ENCODE measurements at places on chromosomes 1 and 21.

GRCh38 chr1:41892301-41892781 is 26.4 kb downstream of the HIVEP3 start:
- DNase-seq = no peak

DNA sequence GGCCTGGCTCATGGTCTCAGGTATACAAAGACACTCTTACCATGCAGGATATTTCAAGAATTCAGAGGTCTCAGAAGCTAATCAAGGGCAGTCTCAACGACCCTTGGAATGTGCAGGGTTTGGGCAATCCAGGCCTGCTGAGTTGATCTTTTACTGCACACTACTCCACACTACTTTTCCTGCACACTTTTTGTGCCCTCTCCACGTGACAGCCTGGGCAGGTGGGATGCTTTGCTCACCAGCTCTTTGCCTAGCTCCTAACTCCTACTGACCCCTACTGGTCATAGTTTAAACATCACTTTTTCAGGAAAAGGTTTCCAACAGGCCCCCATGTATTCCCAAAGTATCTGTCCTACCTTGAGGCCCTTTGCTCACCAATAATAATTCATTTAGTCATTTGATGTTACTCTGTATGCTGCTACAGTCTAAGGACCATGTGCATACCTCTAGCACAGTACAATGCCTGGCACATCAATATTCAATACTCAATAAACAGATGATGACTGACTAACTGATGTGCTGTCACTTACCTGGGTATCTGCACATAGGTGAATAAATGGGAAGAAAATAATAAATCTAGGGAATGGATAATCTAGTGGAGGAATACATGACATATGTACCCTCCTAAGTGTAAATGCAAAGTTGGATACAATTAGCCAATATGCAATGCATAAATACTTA is 9.6 kb downstream of the DUSP23 start:
- no peak for DNase-seq

DNA sequence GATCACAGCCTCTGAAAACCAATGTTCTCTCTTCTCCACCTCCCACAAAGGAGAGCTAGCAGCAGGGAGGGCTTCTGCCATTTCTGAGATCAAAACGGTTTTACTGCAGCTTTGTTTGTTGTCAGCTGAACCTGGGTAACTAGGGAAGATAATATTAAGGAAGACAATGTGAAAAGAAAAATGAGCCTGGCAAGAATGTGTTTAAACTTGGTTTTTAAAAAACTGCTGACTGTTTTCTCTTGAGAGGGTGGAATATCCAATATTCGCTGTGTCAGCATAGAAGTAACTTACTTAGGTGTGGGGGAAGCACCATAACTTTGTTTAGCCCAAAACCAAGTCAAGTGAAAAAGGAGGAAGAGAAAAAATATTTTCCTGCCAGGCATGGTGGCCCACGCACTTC is 35.8 kb upstream of the TDRD10 start:
- no peak for DNase-seq

DNA sequence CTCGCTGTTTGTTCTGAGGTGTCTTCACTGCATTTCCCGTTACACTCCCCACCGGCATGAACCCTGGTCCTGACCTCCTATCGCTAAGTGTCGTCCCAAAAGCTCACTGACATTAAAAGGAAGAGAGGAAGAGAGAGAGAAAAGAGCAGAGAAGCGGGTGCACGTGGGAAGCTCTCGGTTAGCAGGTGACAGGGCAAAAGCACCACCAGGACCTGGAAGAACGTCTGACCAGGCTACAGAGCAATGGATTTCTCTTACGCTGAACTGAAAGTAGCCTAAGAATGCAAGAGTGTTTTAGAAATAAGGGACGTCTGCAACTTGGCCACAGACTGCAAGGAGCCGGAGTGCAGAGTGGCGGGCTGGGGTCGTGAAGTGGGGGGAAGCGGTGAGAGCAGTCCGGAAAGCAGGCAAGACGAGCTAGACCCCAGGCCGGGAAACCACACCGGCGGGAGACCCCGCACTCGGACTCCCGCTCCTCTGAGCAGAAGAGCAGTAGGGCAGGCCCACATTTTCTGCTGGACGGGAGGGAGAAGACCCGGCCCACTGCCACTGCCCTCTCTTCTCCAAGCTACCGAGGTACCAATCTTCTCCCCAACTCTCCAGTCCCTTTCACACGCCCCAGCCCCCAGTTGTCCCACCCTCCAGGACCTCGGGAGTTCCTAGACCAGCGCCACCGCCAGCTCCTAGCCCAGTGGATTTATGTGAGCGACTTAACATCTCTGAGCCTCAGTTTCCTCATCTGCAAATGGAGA is 8.3 kb upstream of the MPZL1 start:
- peak; percentile 14 for DNase-seq

DNA sequence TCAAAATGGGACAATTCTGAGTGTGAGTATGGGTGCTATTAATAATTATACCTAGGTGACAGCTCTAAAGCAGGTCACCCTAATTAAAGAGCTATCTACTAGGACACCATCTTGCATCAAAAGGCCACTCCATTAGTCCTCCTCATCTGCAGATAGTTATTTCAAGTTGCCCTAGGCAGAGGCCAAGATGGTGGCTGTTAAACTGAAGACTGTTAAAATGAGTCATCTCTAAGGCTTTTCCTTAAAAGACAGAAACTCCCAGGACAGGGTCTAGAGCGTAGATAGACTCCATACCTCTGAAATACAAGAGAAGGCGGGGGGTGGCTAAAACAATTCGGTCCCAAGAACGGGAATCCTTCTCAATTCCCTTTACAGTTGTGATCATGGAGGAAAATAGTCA is 4.5 kb upstream of the ZNF697 start:
- no peak for DNase-seq

GRCh38 chr1:218347336-218347722 is 2.2 kb downstream of the TGFB2 start:
- no peak for DNase-seq

DNA sequence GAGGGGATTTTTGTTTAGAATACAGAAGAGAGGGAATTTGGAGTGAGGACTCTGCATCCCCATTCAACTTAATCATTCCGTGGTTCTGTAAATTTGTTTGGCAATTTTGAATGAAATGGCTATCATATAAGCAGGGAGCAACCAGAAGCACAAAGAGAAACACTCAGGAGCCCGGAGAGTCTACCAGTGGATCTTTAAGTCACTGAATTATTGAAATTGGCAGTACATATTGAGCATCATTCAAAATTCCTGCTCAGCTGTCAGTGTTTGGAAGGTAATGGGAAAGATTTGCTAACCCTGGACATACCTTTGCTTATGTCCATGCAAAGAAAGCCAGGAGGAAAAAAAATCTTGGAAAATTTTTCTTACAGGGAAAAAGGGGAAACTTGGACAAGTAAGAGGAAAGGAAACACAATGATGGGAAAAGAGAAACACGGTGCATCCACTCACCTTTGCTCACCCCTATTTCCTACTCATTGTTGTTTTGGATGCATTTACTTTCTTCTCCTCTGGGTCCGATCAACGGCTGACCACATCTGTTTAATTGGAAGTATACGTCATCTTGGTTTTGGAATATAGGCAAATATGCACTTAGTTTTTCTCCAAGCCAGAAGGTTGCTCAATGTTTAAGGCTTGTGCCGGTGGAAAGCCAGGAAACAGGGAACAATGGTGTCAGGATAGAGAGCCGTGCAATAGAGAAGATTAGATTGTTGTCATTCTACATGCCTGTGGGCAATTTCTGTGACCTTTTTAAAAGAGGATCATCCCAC is 243.0 kb upstream of the LYPLAL1 start:
- no peak for DNase-seq

DNA sequence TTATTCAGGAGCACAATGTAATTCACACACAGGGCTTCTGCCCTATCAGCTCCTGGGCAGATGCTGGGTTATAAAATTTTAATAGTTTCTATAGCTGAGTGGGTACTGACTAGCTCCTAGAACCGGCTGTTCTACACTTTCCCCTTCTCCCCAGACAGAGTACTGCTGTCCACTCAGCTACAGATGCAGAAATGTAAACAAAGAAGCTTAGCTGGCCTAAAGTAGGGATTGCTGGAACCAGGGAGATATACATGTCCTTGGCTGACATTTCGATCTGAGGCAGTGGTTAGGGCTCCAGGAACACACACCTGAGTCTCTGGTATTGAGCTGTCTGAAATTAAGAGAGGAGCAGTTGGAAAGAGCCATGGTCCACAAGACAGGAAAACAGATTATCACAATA is 211.5 kb upstream of the USP24 start:
- no peak for DNase-seq

GRCh38 chr1:239421811-239422210 is 35.4 kb downstream of the CHRM3 start:
- no peak for DNase-seq

GRCh38 chr1:149993764-149994163 is 16.8 kb downstream of the OTUD7B start:
- DNase-seq = no peak

GRCh38 chr1:246152986-246153431 is 354.1 kb downstream of the SMYD3 start:
- DNase-seq = no peak

- DNase-seq = no peak
These were observed 497.8 kb downstream of the TTLL7 start for GRCh38 chr1:83500987-83501591.

DNA sequence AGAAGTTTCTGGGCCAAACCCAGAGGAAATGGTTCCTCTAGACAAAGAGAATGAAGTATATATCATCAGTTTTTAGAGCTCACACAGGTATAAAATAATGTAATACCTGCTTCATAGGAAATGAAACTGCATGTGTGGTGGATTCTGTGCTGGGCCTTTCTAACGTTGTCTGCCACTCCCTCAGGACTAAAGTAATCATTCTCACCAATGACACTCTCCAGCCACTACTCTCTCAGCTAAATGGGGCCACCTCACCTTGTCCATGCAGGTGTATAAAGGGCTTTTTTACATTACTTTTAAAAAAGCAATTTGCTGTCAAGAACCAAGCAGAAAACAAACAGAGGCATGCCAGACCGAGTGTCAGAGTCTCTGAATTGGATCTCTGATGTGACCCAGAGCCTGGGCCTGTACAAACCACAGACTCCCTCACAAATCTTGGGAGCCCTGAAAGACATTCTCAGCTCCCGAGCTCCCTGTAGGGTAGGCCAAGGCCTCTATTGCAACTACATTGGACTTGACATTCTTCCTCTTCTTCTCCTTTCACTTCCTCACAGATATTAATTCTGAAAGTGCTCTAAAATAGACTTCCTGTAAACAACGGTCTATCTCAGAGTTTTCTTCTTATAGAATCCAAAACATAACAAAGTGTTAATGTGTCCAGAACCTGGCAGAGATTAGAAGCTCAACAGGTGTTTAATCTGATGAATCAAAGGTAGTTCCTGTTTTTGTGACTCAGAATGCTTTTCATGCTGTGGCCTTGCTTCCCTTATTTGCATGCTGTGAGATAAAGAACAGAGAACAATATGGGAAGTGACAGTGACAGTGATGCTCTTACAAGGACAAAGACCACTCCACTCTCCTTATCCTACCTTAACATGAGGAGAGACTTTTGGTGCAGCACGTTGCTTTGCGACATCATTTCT is 8.6 kb downstream of the AIM2 start:
- DNase-seq = no peak

DNA sequence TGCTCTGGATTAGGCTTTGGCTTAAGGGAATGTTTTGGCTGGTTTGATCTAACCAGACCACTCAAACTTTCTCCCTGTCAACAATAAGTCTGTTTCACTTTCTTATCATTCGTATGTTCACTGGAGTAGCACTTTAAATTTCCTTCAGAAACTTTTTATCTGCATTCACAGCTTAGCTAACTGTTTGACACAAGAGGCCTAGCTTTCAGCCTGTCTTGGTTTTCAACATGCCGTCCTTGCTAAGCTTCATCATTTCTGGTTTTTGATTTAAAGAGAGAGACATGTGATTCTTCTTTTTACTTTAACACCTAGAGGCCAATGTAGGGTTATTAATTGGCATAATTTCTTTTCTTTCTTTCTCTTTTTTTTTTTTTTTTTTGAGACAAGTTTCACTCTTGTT is 14.9 kb upstream of the CYB5R1 start:
- no peak for DNase-seq

DNA sequence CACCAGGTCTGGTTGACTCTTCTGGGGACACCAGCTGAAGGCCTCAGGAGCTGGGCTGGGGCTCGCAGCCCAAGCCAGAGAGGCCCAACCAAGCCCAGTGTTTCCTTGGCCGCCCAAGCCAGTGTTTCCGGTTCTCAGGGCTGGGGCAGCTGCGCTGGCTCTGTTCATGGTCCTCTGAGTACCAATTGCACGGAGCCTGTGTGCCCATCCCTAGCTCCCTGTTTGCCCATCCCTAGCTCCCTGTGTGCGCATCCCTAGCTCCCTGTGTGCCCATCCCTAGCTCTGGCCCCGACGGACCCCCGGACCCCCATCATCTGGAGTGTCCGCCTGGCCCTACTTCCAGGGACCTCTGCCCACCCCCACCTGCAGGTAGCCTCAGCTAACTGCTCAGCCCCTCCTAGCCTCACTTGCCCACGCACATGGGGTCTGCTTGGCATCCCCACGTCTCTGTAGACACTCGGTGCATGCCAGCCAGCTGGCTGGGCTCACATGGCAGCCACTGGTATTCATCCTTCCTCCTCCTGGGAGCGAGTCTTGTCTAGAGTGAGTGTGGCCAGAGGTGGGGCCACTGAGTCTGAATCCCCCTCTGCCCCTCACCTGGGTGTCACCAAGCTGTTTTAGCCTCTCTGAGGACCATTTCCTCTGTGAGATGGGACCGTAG is 64.0 kb downstream of the WNT9A start:
- peak; percentile 2 for DNase-seq

DNA sequence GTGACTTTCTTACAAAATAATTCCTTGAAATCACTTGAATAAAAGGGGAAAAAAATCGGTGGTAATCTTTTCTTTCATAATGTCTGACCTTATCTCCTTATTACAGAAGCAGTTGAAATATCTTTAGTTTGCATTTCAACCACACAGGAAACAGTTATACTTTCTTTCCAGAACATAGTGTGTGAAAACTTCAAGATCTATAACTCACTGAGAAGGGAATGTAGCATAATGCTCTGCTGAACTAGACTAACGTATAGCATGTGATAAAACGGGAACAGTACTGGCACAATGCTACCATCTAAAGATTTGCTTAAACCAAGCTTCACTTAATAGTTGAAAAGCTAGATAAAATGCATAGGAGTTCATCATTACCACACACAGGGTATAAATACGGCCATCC is 45.0 kb downstream of the VAV3 start:
- no peak for DNase-seq

- no peak for DNase-seq
These were observed 64.3 kb upstream of the TRABD2B start for GRCh38 chr1:48061162-48062136.

GRCh38 chr1:77986810-77987209 is 7.9 kb upstream of the FUBP1 start:
- DNase-seq = peak; percentile 10
